Stimulated activated CD4-positive, alpha-beta T cell treated with anti-CD3 and anti-CD28 coated beads, Interleukin-15, amount 100 ng/mL, for 1 hour (primary cell): ENCODE measurements at places on chromosomes 5 and 9.

DNA sequence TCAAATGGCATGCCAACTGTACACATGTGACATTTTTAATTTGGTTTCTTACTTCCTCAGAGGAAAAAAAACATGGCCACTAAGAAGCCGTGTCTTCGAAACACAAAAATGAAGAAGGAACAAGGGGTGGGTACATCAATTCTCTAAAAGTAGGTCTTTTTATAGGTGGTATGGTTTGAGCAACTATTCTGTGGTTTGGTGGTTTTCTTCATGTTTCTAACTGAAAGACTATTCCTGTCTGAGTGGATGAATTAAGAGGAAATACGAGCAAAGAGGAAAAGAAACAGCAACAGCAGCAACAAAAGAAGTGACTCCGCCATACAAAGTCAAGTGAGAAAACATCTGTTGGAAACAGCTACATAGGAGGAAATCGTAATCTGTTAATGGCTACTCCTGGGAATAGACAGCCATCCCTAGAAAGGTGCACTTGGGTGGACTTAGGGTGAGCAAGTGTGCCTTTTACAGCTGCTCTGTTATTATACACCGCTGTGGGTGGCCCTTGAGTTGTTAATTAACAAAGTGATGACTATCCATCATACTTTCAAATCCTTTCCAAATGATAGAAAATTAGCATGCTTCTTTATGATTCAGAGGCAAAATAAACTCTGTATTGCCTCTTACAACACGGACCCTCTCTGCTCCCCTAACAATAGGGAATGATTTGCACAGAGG is 575.8 kb downstream of the TLE1 start:
- no peak for DNase-seq

DNA sequence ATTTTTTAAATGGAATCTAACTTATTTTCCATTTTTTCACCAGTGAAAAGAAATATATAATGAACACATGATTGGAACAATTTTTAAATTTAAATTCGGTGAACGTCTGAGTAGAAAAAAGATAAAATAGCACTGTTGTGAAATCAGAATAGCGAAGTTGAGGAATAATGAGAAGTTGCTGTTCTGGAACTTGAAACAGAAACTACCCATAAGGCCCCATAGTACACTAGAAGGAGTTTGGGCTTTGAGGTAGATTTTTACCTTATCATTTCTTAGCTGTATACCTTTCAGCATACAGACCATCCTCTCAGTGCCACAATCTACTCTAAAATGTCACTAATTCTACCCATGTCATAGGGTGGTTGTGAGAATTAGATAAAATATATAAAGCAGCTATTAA is 35.1 kb downstream of the TDRD7 start:
- DNase-seq = no peak

GRCh38 chr5:55254802-55255201 is 21.4 kb upstream of the CCNO start:
- no peak for DNase-seq

DNA sequence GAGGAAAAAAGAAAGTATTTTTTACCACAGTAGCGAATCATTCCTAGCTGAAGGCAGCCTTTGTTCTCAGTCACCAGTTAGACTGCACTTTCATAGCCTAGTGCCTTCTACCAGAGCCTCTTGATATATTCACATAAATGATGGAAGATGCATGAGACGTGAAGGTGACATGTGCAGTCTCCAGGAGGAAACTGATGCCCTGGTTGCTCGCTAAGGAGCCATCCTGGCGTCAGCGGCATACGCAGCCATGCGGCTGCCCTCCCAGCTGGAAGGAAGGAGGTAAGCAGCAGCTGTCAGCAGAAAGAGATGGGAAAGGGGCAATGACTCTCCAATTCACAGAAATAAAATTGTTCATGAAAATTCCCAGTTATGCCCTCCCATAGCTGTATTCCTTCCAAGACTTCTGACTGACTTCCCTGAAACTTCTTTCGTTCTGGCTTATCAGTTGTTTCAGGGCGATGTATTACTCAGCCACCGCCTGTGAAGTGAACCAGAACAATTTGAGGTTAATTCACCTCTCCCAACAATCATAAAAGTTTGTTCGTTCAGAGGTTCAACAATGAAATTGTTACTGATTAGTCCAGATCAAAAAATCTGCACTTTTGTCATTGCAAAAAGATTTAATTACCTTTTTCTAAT is 331.2 kb downstream of the NR2F1-AS1 start:
- no peak for DNase-seq

DNA sequence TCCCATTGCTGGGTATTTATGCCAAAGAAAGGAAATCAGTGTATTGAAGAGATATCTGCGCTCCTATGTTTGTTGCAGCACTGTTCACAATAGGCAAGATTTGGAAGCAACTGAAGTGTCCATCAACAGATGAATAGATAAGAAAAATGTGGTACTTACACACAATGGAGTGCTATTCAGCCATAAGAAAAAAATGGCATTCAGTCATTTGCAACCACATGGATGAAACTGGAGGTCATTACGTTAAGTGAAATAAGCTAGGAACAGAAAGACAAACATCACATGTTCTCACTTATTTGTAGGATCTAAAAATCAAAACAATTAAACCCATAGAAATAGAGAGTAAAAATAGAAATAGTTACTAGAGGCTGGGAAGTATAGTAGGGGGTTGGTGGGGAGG is 1133.1 kb upstream of the ACO1 start:
- no peak for DNase-seq

DNA sequence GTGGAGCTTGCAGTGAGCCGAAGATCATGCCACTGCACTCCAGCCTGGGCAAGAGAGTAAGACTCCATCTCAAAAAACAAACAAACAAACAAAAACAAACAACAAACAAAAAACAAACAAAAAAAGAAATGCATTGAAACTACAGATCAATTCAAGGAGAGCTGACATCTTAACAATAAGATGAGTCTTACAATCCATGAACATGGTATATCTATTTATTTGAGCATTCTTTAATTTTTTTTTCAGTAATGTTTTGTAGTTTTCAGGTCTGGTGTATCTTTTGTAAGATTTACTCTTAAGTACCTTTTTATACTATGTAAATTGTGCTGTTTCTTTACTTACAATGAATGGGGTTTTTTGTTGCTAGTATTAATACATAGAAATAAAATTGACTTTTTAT is 140.1 kb upstream of the DAPK1 start:
- DNase-seq = no peak

GRCh38 chr9:18834740-18835361 is 198.2 kb downstream of the SAXO1 start:
- no peak for DNase-seq

GRCh38 chr5:514101-514485 is 10.2 kb downstream of the SLC9A3 start:
- DNase-seq = no peak

DNA sequence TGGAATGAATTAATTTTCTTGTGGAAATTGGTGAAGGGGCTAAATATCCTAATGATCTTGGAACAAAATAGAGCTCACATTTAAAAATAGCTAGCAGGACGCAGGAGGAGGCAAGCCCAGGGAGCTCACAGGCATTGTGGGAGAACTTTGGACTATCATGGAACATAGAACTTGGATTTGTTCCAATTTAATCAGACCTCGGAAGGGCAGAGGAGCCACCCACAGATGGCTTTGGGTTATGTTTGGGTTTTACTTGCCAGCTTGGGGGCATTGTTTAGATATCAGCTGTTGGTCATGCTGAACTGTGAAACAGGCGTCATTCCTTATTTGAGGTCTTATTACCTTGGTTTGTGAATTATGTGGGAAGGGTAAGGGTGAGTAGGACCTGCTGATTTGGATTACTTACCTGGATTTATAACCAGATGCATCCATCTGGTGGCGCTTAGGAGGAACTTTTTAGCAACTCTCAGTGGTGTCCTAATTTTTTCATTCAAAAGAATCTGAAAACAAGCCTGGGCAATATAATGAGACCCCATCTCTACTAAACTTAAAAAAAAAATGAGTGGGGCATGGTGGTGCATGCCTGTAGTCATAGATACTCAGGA is 14.1 kb upstream of the PTGR1 start:
- no peak for DNase-seq

DNA sequence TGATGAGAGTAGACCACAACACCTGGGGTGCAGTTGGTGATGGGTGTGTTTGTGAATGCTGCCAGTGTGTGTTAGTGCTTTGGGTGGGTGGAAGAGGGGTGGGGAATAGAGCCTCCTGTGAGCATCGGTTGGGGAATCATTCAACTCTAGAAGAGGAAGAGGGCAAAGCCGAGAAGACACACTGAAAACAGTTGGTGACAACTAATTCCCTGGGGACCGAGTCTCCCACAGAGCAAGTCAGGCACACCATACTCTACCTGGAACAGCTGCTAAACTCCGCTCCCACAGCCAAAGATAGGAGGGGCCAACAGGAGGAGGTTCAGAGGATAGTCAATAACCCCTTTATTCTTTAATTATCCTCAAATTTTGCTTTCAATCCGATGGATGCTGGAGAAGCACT is 1.6 kb upstream of the ARHGEF39 start:
- DNase-seq = no peak

GRCh38 chr5:107778647-107779046 is 107.9 kb upstream of the EFNA5 start:
- DNase-seq = no peak

- no peak for DNase-seq
Measured at GRCh38 chr9:96116275-96117064, 185.5 kb downstream of the HSD17B3 start.

- DNase-seq = no peak
Measured at GRCh38 chr9:111961009-111961408, 64.4 kb downstream of the UGCG start.

GRCh38 chr5:80487444-80487828 is 464 bp upstream of the FAM151B start:
- no peak for DNase-seq

GRCh38 chr5:34686762-34687268 is 30.7 kb downstream of the RAI14 start:
- no peak for DNase-seq

GRCh38 chr5:135553688-135554462 is 18.1 kb upstream of the NEUROG1 start:
- DNase-seq = no peak

- no peak for DNase-seq
Measured at GRCh38 chr9:113807173-113808061, 68.7 kb upstream of the ZNF618 start.

DNA sequence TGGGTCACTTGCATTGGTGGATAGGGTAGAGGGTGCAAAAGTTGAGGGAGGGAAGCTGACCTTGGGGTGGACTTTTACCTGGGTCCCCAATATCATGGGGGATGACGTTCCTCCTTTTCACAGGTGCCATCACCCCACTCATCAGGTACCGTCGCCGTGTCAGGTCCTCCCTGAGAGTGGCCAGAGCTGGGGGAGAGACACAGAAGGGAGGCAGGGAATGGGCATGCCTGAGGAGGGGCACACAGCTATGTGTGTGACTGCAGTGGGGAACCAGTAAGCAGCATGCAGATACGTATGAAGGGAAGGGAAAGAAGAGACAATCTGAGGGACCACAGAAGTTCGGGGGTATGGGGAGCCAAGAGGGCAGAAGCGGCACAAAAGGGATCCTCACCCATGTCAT is 6.5 kb downstream of the CREB3 start:
- DNase-seq = no peak

DNA sequence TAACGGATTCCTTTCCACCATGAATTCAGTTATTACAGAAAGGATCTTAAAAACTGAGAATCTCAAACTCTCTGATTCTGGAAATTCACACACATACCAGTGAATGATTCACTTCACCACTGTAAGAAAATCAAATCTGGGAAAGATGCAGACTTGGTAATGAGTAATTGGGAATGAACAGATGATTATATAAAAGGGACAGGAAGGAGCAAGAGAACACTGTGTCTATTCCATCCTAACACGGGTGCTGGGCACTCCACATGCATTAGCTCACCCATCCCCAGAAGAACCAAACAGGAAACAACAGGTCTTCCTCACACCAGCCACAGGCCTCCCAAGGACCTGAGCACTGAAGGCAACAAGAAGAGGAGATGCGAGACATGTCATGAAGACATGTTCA is 74.8 kb upstream of the ZNF622 start:
- no peak for DNase-seq

DNA sequence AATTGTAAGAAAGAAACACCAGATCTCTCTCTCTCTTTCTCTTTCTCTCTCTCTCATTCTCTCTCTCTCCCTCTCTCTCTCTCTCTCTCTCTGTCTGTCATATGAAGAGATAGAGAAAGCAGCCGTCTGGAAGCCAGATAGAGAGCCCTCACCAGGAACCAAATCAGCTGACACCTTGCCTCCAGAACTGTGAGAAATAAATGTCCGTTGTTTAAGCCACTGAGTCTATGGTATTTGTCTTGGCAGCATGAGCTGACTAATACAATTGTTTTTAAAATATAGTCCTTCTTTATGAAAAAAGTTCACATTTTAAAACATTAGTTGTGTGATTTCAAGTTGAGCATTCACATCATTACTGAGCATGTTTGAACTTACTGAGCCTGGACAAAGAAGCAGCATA is 275.6 kb downstream of the CETN3 start:
- no peak for DNase-seq

GRCh38 chr9:94696545-94696944 is 30.0 kb upstream of the AOPEP start:
- DNase-seq = no peak

DNA sequence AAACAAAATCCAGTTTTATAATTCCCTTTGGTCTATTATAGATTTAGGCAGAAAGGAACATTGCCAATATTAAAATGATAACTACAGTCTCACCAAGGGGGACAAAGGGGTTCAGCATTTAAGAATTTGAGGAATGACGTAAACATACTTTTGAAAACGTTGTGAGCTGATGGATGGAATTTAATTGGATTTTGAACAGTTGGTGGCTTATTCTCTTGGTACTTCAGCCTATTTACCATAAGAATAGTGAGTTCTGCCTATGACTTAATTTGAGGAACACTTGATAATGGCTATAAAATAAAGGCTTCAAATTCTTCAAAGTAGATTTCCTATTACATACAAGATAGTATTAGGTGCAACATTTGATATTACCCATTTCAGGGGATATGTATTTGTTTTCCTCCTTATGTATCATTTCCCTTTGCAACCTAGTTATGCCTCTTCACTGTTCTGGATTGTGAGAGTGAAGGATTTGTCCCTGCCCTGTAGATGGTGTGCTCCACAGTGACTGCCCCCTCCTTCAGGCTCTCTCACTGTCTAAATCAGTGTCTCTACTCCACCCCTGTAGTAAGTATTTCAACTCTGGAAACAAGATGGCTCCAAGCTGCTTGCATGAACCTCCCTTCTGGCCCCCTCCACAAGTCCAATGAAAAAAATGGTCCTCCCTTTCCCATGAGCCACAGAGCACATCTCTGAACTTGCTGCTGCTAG is 225.6 kb downstream of the ARHGEF28 start:
- DNase-seq = no peak
